ENCODE measurements at places on chromosomes 2 and 18.

- DNase-seq, result peak; percentile 91
These were observed 124.7 kb upstream of the ZNF516 start for GRCh38 chr18:76619621-76620315.

- no peak for DNase-seq
These were observed 47.2 kb downstream of the TMEM18 start for GRCh38 chr2:629961-630360.

- no peak for DNase-seq
These were observed 185.5 kb downstream of the SEPTIN10 start for GRCh38 chr2:109428281-109428680.

DNA sequence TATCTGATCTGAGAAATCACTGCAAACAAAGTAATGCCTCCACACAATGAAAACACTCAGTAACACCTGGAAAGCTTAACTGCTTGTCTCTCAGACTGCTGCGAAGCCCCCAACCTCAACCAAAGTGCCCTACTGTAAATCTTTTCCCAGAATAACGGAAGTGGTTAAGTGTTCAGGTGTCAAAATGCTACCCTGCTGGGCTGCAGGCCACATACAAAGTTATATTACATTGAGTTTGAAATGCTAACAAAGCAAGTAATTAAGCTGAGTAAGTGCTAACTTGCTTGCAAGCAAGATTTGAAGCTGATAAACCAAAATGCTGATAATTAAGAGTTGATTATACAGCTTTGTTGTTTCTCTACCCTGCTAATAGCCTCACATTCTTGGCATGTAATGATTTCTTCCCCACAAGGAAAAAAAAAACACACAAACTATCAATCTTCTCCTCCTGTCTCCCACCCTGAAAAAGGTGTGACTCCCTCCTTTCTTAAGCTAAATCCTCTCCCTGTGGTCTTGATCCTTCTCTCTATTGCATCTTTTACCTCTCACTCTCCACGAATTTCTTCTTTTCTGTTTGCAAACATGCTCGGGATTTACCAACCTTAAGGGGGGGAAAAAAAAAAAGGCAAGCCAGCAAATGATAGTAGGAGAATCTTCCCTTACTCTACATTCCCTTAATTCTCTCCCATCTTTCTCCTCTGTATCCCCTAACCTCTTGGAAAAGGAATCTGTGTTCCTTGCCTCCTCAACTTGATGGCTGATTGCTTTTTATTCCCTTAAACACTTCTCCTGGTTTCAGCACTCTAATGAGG is 266.8 kb upstream of the SIX3 start:
- no peak for DNase-seq

- no peak for DNase-seq
These were observed 93.6 kb upstream of the UBXN4 start for GRCh38 chr2:135647836-135648579.

GRCh38 chr18:59833785-59834184 is 66.0 kb upstream of the PMAIP1 start:
- DNase-seq, result no peak

GRCh38 chr2:7288484-7288883 is 371.3 kb downstream of the RNF144A start:
- DNase-seq, result no peak

- DNase-seq, result peak; percentile 89
These were observed 210.7 kb downstream of the KLHL29 start for GRCh38 chr2:23595601-23596251.

DNA sequence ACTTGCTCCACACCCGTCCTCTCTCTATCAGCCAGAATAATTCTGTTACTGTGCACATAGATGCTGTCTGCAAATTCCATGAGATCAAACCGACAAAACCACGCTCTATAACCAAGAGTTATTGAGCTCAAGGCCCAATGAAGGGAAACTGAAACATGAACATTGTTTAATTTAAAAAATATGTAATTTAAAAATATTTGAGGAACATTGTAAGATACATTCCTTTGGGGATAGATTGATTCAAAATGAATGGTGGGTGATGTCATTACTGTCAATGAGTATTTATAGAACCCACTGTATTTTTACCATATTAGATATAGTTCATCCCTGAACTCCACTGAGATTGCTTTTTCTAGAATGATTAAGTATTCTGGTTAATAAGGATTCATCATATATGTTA is 50.4 kb downstream of the NCKAP5 start:
- DNase-seq, result no peak

GRCh38 chr2:229087843-229088516 is 183.1 kb downstream of the PID1 start:
- no peak for DNase-seq
